ENCODE measurements at places on chromosomes 12 and 14.
A peak's percentile ranks its signal among the peaks of the same experiment; 100 is the strongest.

DNA sequence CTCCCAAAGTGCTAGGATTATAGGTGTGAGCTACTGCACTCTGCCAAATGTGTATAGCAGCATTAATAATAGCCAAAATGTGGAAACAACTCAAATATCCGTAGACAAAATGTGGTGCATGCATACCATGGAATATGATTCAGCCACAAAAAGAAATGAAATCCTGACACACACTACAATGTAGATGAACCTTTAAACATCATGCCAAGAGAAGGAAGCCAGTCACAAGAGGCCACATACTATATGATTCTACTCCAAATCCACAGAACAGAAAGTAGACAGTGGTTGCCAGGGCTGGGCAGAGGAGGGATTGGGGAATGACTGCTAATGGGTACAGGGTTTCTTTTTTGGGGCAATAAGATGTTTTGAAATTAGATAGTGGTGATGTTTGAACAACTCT lies 7.7 kb upstream of the TMED2 start:
- DNase-seq: no peak

DNA sequence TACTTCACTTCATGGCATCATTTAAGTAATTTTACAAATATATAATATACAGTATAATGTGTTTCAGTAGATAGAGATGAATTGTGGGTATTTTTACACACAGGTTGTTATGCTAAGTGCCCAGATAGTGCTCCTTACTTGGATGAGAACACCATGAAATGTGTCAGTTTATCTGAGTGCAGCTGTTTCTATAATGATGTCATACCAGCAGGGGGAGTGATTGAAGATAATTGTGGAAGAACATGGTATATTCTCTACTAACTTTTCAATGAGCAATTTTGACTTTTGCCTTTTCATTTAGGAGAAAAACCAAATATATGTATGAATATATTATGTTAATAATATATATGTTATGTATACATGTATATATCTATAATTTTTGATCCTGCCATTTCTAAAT lies 221.6 kb downstream of the LRRK2 start:
- no peak for DNase-seq

GRCh38 chr12:19485240-19485639 lies 45.9 kb downstream of the AEBP2 start:
- no peak for DNase-seq

DNA sequence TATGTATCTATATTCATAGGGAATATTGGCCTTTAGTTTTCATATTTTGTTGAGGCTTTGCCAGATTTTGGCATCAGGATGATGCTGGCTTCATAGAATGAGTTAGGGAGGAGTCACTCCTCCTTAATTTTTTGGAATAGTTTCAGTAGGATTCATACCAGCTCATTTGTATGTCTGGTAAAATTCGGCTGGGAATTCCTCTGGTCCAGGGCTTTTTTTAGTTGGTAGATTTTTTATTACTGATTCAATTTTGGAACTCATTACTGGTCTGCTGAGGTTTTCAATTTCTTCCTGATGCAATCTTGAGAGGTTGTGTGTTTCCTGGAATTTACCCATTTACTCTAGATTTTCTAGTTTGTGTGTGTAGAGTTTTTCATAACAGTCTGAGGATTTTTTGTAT lies 175.2 kb downstream of the EPS8 start:
- DNase-seq: no peak

DNA sequence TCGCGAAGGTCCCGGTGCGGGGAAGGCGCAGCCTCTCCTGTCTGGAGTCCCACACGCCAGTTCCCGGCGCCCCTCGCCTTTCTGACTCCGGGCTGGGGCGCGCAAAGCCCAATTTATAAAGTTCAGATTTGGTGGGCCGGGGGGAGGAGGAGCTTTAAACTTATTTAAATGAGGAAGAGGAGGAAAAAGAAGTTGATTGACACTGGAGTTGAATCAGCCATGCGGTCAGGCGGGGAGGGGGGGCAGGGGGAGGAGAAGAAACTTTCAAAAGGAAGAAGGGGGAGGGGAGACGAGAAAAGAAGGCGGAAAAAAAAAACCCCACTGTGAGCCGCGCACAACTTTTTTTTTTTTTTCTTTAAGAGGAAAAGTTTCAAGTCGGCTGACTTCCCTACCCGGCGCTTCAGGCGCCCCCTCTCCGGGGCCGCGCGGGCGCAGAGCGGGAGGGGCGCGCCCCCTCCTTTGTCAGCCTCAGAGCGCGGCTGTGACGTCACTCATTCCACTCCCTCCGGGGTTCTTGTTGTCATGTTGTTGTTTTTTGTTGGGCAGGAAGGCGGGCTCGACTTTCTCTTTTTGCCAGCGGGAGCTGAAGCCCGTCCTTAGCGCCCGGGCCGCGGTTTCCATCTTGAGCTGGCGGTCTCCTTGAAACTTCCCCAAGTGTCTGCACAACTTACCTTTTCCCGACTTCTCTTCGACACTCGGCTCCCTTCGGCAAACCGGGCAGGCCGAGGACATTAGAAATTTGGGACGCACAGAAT lies at the start of gene ZFP36L1:
Gene ZFP36L1 (minus strand): TSS at position 89 of the 755 bp plus-strand sequence. CDS start 129 bp downstream, outside the sequence.
- peak; percentile 91 for DNase-seq

DNA sequence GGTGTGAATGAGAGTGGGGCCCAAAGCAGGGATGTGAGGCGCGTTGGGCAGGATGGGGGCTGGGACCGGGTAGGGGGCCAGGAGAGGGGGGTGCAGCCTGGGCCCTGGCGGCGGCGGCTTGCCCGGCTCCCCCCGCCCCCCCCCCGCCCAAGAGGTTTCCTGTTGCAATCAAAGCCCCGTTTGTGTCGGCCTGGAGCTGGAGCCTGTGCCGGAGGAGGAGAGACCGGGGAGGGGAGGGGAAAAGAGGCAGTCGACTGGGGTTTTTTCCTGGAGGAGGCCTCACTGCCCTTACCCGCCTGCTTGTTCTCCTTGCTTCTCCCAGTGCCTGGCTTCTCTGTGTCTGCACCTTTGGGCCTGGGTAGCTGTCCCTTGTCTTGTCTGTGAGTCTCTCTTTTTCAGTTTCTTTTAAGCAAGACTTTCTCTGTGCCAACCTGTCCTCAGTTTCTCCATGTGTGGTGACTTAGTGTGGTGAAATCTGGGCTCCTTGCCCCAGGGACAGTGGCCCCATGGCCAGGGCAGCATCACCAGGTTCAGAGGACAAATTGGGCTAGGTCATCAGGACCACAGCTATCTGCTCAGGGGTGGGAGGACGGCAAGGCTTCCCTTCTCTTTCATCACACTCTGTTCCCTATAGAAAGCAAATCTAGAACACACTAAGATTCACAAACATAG lies 8.5 kb downstream of the RARG start:
- peak; percentile 56 for DNase-seq

GRCh38 chr14:43105305-43105704 lies 1401.8 kb downstream of the FSCB start:
- no peak for DNase-seq

DNA sequence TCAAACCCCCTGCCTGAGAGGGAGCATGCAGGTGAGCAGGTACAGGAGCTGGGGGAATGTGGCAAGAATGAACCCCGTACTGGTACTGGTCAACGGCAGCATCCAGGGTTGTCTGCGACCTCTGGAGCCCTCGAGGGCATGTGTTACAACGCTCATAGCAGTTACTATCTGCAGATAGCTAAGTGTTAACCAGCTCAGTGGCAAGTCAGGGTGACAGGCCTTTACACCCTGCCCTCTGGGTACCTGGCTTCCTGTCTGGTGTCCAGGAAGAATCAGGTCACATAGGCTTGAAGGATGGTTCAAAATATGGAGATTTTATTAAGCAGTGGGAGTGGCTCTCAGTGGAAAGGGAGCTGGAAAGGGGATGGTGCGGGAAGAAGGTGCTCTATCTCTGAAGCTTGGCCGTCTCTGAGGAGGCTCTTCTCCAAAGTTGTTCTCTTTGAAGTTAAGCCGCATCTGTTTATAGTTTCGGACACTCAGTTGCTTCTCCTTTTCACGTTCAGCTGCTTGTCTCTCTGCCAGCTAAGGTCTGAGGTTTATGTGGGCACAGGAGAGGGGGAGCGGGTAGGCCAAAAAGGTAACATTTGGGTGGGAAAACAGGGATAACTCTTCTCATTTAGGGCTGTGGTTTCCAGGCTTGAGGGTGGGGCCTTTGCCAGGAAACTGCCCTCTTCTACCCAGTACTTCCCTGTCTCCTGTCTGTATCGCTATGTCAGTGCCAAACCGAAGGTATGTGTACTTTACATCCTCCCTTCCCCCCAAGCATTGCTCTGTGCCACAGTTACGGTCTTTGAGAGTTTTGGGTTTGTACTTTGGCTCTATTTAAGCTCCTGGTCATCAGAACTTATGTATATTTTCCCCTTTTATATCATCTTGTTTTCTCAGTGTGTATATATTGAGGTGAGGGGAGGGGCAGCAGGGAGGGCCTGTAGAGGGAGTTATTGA lies 305.8 kb downstream of the RGS6 start:
- DNase-seq: no peak

GRCh38 chr14:51674294-51675002 lies 22.7 kb downstream of the FRMD6 start:
- DNase-seq: no peak

GRCh38 chr12:9667403-9668160 lies 1.9 kb upstream of the CLEC2D start:
- DNase-seq: no peak

- peak; percentile 79 for DNase-seq
Measured at GRCh38 chr12:66107451-66107915, 23.1 kb downstream of the LLPH start.

- DNase-seq: no peak
Measured at GRCh38 chr12:116517431-116518045, 41.6 kb upstream of the MAP1LC3B2 start.

- DNase-seq: no peak
Measured at GRCh38 chr12:124184456-124184855, 110.4 kb upstream of the RFLNA start.

GRCh38 chr12:95607642-95608041 lies 56.4 kb upstream of the USP44 start:
- no peak for DNase-seq

GRCh38 chr12:32644431-32644830 lies 34.7 kb upstream of the DNM1L start:
- DNase-seq: no peak
